Amniotic stem cell (primary cell): ENCODE measurements at places on chromosomes 4 and X.

DNA sequence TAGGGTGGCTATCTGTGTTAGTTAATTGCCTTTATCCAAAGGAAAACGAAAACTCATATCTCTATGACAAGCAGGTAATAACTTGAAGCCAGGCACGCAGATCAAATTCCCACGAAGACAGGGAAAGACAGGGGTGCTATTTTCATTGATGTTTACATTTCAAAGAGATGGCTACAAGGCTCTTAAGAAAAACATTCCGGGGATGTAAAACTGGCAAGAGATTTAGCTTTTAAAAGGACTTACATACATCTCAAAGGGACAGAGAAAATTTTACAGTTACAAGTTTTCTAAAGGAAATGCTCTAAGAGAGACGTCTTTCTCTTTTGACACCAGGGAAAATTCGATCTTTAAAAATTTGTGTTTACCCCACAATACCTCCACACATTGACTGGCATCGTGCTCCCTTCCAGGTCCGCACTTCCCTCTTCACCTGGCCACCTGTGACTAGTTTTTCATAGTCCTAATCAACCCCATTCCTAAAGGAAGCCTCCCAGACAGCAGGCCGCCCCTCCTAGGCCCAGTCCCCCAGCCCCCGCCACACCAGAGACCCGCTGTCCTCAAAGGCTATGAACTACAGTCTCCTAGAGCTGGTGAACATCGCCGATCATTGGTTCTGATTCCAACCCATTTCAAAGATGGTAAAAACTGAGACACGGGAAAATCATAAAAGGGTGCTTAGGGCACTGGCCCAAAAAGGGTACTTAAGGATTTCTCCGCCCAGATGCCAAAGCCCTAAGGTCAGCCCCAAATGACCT, 649 bp upstream of the ARAF start:
- no peak for DNase-seq

DNA sequence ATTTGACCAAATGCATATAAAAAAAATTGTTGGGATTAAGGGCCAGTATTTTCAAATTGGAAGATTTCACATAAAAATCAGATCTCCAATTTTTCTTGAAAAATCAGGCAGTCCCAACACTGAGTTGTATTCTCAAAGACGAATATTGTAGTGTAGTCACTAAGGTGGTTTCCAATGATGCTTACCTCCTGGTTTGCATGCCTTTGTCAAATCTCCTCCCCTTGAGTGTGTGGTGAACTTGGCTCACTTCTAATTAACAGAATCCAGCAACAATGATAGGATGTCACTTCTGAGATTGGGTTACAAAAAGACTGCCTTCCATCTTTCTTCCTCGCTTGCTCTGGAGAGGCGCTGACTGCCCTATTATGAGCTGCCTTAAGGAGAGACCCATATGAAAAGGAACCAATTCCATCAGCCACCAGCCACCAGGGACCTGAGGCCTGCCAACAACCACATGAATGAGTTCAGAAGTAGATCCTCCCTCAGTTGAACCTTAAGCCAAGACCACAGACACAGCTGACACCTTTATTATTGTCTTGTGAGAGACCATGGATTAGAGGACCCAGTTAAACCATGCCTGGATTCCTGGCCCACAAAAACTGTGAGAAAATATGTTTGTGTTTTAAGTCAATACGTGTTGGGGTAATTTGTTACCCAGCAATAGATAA, 31.2 kb upstream of the TSPAN5 start:
- no peak for DNase-seq

DNA sequence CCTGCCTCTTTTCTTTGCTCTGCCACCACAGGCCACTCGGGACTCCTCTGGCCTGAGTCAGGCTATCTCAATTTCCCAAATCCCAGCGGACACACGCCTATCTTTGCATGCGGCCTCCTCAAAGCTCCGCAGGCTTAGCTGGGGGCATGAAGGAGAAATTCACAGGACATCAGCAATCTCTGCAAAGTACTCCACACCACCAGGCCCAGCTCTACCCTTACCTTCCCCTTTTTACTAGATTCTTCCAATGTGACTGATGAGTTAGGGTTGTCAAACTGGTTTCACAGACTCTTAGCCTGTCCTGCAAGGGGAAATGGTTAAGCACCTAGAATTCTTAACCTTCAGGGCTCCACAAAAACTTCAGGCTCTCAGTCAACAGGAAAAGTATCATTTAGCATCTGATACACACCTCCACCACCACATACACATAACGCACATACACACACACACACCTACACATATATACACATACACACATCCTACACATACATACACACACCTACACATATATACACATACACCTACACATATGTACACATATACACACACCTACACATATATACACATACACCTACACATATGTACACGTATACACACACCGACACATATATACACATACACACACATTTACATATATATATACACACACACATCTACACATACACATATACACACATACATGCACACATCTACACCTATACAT, 349.1 kb downstream of the ANK2 start:
- no peak for DNase-seq

DNA sequence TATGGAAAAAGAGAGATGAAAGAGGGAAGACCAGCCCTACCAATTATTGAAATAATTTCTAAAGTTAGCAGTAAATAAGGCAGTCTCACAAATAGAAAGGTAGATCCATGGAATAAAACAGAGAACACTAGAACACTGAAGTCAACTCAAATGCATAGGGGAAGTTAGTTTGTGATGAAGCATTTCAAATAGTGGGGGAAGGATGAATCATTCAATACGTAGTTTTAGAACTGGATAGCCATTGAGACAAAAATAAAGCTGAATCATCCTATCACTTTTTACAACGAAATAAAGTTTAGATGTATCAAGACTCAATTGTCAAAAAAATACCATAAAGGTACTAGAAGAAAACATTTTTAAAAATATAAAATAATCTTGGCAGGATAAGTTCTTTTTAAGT, 143.2 kb upstream of the DGKK start:
- no peak for DNase-seq

DNA sequence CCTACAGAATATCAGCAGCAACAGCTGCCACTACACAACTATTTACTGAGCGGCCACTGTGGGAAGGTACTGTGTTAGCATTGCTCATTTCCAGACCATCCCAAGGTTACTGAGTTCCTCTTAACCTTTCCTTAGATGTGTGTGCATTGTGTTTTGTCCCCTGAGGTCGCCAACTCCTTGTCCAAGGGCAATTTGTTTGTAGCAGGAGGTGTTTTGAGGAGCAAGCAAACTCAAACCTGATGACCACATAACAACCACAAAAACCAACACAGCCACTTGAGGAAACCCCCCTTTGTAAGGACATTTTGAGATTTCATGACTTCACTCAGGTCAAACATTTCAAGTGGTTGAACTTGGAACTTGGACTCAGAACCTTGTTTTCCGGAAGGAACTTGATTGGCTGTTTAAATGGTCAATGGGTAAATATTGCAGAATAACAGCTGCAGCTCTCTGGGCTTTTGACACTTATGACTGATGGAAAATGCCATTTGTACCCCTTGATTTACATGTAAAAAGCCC, 122.3 kb downstream of the MID1IP1 start:
- DNase-seq = no peak

DNA sequence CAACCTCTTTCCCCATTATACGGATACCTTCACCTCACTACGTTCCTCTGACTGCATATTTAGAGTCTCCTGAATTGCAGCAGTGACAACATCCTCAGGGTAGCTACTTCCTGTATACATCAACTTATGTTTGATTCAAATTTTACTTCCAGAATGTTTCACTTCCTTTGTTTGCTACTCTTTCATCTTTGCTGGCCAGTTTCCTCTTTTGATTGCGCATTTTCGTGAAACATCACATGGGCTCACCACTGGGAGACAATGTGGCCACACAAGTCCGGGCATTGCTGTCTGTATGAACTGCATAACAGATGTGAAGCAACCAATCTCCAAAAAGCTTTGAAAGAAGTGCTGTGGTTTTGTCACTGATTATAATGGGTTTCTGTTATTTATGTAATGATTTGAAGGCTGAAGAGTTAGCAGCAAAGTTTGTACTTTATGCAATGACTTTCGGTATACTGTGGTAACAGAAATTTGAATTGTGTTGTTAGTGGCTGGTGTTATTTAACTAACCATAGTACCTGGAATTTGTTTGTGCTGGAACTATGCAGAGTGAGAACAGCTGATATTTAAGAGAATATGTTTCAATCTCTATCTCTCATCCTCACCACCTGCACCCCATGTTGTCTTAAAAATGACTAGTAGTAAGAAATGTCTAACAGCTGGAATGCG, 7.4 kb downstream of the SNCA start:
- DNase-seq = no peak

DNA sequence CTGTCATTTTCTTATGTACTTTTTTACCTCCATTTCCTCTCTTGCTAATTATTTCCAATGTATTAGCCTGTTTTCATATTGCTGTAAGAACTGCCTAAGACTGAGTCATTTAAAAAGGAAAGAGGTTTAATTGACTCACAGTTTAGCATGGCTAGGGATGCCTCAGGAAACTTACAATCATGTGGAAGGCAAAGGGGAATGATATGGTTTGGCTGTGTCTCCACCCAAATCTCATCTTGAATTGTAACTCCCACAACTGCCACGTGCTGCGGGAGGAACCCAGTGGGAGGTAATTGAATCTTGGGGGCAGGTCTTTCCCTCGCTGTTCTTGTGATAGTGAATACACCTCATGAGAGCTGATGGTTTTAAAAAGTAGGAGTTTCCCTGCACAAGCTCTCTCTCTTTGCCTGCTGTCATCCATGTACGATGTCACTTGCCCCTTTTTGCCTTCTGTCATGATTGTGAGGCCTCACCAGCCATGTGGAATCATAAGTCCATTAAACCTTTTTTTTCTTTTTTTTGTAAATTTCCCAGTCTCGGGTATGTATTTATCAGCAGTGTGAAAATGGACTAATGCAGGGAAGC, 870.0 kb upstream of the INTU start:
- no peak for DNase-seq

DNA sequence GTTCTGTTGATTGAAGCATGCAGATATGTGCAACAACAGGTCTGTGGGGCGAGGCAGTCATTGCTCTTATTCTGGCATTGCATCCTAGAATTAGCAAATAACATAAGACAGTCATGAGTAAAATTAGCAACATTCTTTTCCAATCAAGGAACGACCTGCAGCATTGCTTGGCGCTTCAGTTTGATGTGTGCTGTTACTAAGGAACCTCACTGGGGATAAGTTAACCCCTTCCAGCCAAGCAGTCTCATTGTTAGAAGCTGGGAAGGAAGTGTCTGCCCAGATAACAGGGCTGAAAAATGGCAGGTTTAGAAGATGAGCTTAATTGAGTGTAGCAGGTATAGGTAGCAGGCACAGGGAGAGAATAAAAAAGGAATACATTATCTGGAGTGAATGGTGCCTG, 55.4 kb downstream of the RBM46 start:
- no peak for DNase-seq

DNA sequence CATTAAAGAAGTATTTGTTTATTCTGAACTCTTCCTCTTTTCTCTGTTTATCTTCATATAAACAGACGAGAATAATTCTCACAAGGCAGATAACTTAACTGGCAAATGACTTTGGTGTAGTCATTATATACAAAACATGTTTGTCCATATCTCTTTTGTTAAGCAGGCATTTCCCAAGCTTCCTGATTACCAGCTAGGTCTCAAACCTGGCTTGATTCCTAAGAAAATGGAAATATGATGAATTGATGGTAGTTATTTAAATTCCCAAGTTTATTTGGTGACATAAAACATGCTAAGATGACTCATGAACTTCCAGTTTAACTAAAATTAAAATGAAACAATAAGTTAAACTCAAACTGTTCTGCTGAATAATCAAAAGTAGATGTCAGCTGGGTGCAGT, 96.8 kb downstream of the ARSJ start:
- DNase-seq = no peak

- no peak for DNase-seq
Observed at GRCh38 chr4:6617246-6617645, 23.2 kb upstream of the MRFAP1 start.

DNA sequence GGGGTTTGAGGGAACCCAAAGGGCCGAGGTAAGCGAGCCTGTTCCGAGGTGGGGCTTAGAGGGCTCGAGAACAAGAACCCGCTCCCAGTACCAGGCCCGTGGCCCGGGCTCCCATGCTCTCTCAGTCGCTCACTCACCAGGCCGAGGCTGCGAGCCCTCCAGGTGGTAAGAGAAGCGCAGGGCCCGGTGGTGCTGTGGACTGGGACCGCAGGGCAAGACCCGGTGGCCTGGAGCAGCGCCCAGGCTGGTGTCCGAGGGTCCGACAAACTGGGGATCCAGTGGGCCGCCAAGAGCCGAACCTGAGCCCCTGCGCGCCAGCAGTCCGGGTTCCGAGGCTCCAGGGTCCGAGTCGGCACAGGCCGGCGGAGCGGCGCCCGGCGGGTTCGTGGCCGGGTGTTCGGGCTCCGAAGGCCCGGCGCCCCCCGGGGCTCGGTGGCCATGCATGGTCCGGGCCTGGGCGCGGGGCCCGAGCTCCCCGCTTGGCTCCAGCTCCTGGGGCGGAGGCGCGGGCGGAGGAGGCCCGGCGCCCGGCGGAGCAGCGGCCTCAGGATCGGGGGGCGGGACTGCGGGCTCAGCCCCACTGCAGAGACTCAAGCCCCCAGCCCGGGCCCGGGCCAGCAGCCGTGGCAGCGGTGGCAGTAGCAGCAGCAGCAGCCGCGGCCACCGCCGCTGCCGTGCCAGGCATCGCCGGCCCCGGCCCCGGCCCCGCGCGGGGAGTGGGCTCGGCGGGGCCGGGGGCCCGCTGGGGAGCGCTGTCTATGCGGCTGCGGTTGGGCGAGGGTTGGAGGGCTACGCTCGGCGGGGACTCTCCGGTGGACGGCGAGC, 833 bp downstream of the FGD1 start:
- DNase-seq = no peak

GRCh38 chr4:95214408-95214807, 334.4 kb downstream of the UNC5C start:
- DNase-seq = no peak

DNA sequence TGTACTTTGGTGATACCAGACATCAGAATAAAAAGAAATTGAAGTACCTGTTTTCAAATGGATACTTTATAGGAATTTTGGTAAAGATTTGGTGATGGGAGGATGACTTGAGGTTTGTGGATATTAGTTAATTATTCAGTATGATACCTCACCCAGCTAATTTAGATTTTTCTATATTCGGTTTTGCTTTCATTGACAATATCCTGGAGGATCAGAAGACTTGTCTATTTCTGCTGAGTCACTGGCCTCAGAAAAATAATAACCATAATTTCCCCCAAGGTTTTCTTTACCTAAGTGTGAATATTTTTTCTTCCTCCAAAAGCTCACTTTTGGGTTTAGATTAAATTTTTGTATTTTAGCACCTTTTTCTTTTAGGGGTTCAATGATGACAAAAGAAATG, 100.2 kb downstream of the EGF start:
- no peak for DNase-seq
